ENCODE measurements at places on chromosomes 16 and 17. TPM values are rescaled to one million over a fixed set of nuclear protein-coding genes. Genes with fewer than 3 reads are reported as not detected.

DNA sequence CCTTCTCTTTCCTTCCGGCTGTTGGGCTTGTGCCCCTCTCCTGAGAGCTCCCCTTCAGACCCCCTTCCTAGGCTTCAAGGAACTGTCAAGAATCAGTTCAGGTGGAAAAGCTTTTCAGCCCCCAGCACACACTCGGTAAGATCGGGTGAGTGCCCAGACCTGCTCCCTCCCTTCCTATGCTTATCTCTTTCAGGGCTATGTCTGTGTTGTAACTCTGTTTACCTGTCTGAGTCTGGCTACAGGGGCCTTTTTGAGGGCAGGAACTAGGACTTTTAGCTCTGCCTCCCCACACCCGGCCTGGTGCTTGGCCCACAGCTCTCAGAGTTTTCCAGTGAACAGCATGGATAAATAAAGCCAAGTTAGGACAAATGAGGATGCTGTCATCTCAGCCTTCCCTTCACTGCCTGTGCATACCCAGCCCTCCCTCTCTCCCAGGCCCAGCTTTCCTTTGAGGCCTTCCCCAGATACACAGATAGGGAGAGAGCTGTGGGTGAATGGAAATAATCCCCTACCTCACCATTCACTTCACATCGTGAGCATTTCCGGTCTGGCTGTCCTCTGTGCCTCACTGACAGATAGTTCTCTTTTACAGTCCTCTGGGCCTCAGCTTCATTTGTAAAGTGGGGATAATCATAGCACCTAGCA lies 5.7 kb upstream of the MRPS23 start:
- no peak for DNase-seq

GRCh38 chr17:9750524-9750923 lies 40.9 kb downstream of the DHRS7C start:
- DNase-seq = no peak

DNA sequence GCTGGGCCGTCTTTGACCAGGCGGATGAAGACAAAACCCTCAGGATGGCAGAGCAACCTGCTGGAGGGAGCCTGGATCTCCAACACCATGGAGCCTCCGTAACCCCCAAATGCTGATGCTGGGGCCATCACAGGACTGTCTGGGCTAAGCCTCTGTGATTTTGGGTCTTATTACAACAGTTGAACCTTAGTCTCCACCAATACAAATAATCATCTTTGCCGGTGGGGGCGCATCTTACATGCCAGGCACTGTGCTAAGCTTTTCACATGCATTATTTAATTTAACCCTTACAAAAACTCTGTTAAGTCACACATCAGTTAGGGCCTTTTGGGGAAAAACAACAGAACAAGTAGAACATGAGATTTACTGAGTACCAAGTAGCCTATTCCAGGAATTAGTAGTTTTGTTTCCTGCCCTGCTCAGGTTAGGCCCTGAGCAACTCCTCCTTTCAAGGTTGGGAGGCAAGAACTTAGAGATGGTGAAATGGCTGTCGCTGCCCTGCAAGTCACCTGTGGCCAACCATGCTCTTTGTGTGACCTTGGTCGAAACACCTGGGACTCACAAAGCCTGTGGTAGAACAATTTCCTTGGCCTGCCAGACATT lies 8.9 kb upstream of the ITGAM start:
- no peak for DNase-seq

The HAP1 gene
- 0.73 TPM for total RNA-seq

The TERF2IP gene
- 30.0 TPM for total RNA-seq

- no peak for DNase-seq
Observed at GRCh38 chr16:56300242-56300623, 108.9 kb downstream of the GNAO1 start.

DNA sequence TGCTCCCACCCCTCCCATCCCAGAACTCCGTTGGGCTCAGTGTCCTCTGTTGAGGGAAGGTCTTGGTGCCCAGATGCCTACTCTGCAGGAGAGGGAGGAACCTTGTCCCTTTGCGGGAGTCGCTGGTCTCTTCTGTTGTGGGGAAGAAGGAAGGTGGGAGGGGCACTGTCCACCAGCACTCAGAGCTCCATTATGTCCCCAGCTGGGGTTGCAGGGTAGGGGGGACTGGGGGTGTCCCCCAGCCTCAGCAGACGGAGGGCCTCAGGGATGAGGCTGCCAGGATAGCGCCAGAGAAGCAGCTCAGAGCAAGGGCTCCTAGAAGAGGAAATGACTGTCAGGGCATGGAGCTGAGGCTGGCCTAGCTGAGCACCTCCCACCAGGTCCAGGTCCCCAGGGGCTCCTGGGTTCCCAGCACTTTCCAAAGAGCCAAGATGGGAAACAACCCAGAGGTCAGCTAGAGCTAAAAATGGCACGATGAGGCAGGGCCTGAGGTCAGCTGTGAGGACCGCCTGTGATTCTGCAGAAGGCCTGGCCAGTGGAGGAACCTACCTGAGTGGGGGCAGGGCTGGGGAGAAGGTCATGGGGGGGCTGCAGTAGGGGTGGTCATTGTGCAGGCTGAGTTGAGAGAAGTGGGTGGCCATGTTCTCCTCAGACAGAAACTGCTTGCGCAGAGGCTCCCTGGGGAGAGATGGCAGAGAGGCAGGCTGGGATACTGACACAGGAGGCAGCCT lies 893 bp downstream of the HCFC1R1 start:
- DNase-seq = peak; percentile 41

The SLC5A11 gene
- 0.31 TPM for total RNA-seq

The CARHSP1 gene
- 50.2 TPM for total RNA-seq

- DNase-seq = peak; percentile 77
Observed at GRCh38 chr16:47143677-47144558, at the start of gene NETO2. Gene NETO2, minus strand, starts transcription at chr16:47143945. Its CDS starts 333 bp downstream, at chr16:47143612.

DNA sequence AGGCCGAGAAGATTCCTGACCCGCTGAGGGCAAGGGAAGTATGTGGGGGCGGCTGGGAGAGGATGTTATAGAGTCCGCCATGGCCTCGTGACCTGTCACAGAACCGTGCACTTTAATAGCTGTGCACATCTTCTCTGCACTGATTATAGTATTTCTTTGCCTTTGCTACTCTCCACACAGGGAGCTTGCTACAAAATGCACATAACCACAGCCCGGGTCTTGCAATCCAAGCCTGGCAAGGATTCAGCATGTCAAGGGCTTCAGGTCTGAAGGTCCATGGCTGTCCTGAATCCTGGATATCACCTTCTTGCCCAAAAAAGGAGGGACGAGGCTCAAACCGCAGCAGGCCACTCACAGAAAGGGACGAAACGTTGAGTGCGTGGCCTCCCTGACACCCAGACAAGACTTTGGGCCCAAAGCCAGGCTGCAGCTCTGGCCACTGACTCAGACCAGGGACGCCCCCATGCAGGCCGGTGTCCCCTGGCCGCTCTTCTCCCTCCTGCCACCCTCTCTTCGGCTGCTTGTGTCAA lies 43.7 kb downstream of the USP22 start:
- peak; percentile 28 for DNase-seq

DNA sequence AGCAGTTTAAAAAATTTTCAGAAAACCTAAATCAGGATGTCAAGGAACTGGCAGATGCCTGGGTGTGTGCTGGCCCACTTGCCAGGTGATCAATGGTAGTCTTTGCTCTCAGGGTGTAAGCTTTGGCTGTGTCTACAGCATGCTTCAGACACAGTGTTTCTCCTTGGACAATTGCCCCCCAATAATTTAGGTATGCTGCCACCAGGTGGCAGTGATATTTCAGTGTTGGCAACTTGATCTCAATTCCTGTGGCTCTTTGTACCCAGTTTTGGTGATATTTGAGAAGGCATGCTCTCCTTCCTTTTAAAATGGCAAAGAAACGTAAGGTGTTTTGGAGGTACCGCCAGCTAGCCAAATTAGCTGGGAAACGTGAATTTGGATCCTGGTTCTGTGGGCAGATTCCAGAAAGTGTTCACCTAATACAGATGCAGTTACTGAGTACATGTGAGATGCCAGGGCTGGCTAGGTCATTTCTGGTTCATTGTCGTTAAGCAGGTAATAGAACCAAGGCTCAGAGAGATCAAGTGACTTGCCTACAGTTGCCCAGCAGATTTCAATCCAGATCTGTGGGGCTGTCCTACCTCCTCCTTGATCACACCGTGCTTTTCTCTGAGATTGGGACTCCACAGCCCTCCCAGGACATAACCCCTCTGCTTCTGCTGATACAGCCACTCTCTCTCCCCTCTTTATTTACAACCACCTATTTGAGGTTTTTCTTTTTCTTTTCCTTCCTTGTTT lies 155.6 kb upstream of the PLCG2 start:
- DNase-seq = no peak

DNA sequence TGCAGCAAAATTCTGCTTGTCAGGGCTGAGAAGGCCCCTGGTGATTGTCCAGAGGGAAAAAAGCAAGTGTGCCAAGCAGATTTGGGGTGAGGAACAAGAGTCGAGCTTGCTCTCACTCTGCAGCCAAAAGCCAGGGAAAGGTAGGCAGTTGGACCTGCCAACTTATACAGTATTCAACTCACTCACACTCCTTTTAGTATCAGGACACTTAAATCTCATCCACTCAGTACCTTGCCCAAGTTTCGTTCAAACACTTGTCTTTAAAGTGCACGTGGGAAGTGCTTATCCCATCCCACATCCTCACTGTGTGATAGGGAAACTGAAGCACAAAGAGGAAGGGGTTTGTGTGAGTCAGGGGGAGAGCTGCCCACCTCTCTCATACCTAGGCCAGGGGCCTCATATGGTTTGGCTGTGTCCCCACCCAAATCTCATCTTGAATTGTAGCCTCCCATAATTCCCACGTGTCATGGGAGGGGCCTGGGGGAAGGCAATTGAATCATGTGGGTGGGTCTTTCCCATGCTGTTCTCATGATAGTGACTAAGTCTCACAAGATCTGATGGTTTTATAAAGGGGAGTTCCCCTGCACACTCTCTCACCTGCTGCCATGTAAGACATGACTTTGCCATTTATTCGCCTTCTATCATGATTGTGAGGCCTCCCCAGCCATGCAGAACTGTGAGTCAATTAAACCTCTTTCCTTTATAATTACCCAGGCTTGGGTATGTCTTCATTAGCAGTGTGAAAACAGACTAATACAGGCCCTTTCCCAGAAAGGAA lies 25.6 kb upstream of the CES5A start:
- DNase-seq = no peak

DNA sequence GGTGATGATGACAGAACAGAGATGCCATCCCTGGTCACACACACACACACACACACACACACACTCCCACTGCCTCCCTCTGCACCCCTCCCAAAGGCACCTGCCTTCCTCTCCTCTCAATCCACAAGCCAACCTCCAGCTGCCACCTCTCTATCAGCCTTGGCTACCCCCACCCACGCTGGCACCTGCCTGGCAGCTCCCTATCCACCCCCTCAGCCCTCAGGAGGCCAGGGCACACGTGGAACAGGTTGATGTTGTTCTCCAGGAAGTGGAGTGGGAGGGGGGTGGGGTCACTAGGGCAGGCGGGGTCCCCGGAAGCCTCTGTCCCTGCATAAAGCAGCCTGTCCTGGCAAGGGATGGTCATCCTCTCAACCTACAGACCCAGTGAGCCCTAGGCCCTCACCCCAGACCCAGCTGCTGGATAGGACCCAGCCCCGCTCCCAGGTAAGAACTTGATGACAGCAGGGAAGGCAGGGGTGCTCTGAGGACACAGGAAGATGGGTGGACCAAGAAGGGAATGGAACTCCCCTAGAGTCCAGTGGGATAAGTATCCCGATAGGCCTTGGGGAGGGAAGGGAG lies at the start of gene GSDMA:
Gene GSDMA, plus strand, starts transcription at position 363 of the 579 bp plus-strand sequence. CDS start 2,684 bp downstream, outside the sequence.
- DNase-seq = no peak

The NPIPB13 gene
- 9.7 TPM for total RNA-seq

The TSPAN10 gene
- total RNA-seq = 0.22 TPM

GRCh38 chr17:80297996-80298560 lies 37.4 kb downstream of the RNF213 start:
- no peak for DNase-seq

DNA sequence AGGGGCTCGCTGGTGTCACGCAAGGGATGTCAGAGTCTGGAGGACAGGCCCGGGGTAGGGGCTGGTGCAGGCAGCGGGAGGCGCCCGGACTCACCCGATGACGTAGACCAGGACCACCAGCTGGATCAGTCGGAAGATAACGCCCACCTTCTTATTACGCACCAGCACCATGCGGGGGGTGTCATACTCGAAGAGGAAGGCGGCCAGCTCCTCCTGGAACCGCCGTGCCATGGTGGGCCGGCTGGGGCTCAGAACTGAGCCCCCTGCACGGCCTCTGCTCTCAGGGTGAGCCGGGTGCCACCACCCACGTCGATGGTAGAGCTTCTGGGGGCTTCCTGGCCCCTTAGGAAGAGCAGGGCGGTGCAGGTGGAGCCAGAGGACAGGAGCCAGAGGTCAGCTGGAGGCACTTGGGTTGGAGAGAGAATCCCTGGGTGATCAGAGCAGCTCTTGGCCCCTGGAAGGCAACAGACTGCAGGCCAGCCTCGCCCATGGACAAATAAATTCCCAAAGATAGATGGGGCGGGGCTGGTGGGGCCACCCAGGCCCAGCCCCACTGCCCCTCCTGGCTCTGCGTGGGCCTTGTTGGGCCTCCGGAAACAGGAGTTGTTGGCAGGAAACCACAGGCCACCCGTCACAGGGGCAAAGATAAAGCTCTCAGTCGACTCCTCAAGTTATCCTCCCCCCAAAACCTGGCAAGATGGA lies at the start of gene P2RX1:
Gene P2RX1, minus strand, starts transcription at position 471 of the 702 bp plus-strand sequence. Its CDS starts 240 bp downstream, at position 231.
- peak; percentile 72 for DNase-seq

The C16orf92 gene
- not detected for total RNA-seq

- no peak for DNase-seq
Observed at GRCh38 chr16:54173490-54173889, 113.1 kb downstream of the IRX3 start.

The TP53TG3 gene
- not detected for total RNA-seq

DNA sequence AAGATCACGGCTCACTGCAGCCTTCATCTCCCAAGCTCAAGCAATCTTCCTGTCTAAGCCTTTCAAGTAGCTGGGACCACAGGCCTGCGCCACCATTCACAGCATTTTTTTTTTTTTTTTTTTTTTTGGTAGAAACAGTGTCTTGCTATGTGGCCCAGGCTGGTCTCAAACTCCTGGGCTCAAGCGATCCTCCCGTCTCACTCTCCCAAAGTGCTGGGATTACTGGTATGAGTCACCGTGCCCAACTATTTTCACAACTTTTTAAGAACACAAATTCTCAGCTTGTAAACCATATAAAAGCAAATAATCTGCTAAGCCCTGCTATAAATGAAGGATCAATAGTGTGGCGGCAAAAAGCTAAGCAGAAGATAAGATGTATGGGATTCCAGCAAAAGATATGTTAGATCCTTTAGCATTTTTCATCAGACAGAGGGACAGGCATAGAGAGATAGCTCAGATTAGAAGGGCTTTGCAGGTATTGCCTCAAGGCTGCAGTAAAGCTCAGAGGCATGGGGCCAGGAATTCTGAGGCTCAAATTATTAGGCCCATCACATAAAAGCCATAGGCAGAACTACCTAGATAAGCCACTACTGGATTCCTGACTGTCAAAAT lies 55.1 kb downstream of the EMP2 start:
- DNase-seq = no peak

DNA sequence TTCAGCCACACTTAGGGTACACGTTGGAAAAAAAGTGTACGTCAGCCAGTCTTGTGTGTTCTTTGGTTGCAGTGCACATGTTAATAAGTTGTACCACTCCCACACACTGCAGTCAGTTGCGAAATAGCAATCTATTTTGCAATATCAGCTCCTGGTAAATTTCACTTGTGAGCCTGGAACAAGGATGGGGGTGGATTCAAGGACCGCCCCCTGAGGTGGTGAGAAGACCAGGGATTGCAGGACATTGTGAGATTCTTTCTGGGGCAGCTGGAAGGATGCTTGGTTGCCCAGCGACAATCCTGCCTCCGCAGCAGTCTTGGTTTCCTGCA lies 78.6 kb upstream of the ZFHX3 start:
- no peak for DNase-seq

All from left colon (tissue), 2 donors.